ENCODE measurements at places on chromosomes 13 and 19. TPM values are rescaled to one million over a fixed set of nuclear protein-coding genes. Genes with fewer than 3 reads are reported as not detected.

GRCh38 chr13:30898678-30899241 lies 7.3 kb upstream of the MEDAG start:
- no peak for DNase-seq

- no peak for DNase-seq
These were observed 246.5 kb upstream of the TMTC4 start for GRCh38 chr13:100921139-100921538.

DNA sequence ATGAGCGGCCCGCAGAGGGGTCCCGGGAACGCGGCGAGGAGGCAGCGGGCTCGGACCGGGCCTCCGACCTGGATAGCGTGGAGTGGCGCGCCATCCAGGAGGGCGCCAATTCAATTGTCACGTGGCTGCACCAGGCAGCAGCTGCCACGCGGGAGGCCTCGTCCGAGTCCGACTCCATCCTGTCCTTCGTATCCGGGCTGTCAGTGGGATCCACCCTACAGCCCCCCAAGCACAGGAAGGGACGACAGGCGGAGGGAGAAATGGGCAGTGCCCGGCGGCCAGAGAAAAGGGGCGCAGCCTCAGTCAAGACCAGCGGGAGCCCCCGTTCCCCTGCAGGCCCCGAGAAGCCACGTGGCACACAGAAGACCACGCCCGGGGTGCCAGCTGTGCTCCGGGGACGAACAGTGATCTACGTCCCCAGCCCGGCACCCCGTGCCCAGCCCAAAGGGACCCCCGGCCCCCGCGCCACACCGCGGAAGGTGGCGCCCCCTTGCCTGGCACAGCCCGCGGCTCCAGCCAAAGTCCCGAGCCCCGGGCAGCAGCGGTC lies 10.7 kb downstream of the C19orf25 start:
- DNase-seq: no peak

The KANK3 gene
- 0.51 TPM for polyA plus RNA-seq

The TNFSF9 gene
- polyA plus RNA-seq: 9.9 TPM

- peak; percentile 94 for DNase-seq
These were observed 3.6 kb upstream of the GNG8 start for GRCh38 chr19:46639358-46640182.

The SHISA2 gene
- polyA plus RNA-seq: not detected

DNA sequence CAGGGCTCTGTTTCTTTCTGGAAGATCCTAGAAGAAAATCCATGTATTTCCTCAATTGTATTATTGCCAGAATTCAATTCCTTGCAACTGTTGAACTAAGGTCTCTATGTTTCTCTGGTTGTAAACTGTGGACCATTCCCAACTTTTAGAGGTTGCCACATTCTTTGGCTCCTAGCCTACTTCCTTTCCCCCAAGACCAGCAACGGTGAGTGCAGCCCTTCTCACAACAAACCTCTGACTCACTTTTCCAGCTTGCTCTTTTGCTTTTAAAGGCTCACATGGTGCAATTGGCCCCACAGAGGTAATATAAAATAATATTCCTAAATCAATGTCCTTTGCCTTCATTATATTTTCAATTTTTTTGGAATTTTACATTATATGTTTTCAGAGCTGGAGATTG lies 371.3 kb downstream of the SLITRK5 start:
- no peak for DNase-seq

DNA sequence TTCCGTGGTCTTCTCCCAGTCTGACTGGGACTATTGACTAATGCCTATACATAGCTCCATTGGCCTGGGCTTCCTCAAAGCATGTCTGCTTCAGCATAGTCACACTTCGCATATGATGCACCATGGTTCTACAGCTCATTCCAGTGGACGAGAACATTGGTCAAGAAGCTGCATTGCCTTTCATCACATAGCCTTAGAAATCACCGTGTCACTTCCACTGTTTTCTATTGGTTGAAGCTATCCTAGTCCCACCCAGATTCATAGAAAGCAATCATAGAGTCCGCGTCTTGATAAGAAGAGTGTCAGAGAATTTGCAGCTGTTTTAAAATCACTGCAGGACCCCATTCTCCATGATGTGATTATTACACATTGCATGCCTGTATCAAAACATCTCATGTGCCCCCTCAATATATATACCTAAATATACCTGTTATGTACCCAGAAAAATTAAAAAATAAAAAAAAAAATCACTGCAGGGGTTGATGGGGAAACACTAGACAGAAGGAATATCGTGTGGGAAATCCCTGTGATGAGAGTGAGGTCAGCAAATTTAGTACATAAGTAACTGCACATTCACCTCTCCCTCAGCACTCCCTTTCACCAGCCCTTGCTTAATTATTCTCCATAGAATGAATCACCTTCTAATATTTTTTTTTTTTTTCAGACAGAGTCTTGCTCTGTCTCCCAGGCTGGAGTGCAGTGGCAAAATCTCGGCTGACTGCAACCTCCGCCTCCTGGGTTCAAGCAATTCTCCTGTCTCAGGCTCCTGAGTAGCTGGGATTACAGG lies 2.2 kb upstream of the ARHGAP33 start:
- DNase-seq: no peak

DNA sequence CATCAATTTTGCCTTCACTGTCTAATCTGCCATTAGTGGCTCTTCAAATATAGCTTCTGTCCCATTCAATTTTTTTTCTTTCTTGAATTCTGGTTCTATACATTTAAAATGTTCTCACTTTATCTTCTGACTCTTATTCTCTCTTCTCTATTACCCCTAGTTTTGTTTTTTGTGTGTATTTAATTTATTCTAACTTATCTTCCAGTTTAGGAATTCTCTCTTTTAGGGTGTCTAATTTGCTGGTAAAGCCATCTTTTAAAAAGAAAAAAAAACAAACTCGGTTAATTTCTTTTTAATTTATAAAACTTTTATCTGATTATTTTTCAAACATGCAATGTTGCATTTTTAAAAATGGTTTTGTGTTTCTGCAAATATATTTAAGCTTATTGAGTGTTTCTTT lies 80.3 kb upstream of the OXGR1 start:
- DNase-seq: no peak

- no peak for DNase-seq
These were observed 219.7 kb downstream of the LMO7 start for GRCh38 chr13:75855847-75856246.

- DNase-seq: peak; percentile 2
These were observed 1.4 kb downstream of the SPACA6 start for GRCh38 chr19:51694318-51695085.

GRCh38 chr13:97570442-97570841 lies 136.5 kb downstream of the RAP2A start:
- DNase-seq: no peak

The RELB gene
- 9.5 TPM for polyA plus RNA-seq

The SARS2 gene
- polyA plus RNA-seq: 36.5 TPM

DNA sequence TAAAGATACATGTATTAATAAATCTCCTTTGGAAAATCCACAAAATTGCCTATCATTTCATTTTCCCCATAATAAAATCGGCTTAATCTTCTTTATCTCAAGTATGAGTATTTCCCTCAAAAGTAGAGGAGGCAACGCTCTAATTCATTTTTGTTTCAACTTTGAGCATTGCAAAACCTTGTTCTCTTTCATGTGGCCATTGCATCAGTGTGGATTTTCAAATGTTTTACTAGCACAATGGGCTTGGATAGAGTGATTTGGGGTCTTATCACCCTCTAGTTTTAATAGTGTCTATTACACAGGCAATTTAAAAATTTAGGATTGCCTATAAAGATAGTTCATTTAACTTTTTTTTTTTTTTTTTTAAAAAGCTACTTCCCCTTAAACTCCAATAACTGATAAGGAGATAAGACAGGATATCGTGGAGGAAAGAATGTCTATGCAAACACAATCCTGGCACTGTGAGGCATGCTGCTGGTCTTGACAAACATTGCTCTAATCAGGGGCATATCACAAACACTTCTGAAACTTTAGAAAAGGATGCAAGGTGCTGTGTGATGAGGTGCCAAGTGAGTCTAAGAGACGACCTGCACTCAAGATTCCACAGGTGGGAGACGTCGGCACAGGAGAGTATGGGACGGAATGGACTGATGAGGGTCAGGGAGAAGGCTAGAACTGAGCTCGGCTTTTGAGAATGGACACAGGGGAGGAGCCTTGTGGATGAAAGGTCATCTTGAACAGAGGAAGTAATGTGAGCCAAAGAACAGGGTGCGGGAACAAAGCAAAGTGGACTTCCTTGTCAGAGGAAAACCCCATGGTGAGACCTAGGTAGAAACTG lies 199.7 kb downstream of the IRS2 start:
- no peak for DNase-seq

The PSG2 gene
- polyA plus RNA-seq: 0.31 TPM

DNA sequence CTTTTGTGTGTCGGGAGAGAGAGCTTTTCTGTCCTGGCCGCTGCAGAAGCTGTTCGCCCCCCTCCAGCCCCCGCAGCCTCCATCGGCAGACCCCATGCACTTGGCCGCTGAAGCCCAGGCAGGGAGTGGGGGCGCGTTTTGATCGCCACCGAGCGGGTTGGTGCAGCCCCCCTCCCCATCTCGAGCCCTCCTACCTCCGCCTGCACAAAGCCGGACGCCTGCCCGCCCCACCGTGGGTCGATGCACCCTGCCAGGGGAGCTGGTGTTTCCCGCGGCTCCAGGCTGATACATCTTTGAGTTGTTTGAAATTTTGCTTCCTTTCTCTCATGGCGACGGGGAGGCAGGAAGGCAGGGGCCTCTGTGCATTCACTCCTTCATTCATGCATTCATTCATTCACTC lies 16.4 kb upstream of the ONECUT3 start:
- no peak for DNase-seq

The ITGBL1 gene
- 78.7 TPM for polyA plus RNA-seq

GRCh38 chr19:31444931-31445330 lies 95.7 kb upstream of the TSHZ3 start:
- DNase-seq: no peak

DNA sequence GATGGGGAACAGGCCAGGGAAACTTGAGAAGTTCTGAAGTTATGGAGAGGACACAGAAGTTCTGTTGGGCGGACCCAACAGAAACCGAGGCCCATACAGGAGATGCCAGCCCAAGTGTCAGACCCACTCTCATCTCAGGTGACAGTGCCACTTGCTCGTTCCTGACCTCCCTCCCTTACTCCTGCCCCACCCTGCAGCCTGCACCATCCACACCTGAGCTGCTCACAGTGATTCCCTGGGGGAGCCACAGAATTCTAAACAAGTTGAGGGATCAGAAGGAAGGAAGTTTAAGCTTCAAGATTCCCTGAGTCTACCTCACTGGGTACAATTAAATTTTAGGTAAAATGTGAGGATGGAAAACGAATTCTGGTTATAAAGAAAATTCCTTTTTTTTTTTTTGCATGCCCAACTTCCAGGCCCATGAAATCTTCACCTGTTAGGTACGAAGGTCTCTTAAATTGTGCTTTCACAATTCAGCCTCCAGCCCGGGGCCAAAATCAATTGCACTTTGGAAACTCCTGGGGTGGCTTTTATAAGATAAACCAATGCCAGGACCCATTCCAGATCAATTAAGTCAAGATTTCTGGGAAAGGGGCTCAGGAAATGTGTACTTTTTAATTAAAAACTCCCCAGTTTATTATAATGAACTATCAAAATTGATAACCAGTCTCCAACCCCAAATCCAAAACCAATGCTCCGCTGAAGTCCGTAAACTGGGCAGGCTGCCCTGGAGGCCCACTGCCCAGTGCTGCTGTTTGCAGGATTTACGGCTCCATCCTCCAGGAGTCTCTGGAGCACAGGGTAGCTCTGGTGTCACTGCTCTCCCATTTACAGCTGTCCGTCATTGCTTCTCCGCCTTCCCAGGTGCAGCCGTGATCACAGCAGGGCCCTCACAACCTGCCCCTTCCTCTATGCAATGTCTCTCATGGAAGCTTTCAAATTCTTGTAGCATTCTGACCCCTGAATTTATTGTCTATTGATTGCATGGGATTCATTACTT lies 643.5 kb downstream of the UQCRFS1 start:
- no peak for DNase-seq

The PPM1N gene
- polyA plus RNA-seq: 10.3 TPM

The DENND1C gene
- 0.11 TPM for polyA plus RNA-seq

The IZUMO2 gene
- not detected for polyA plus RNA-seq
